ENCODE measurements at places on chromosomes 5 and 9. TPM values are rescaled to one million over a fixed set of nuclear protein-coding genes. Genes with fewer than 3 reads are reported as not detected.

GRCh38 chr9:18798508-18799290, 234.3 kb downstream of the SAXO1 start:
- no peak for DNase-seq
- no peak overlapping the region for H3K27ac ChIP-seq
- peaks cover 2% of the 10 kb centered on the region for H3K27me3 ChIP-seq
- H3K36me3 ChIP-seq: no peaks in the 10 kb centered on the region
- peaks cover 2% of the 10 kb centered on the region for H3K4me1 ChIP-seq

- peaks cover 6% of the 10 kb centered on the region for H3K27me3 ChIP-seq
- no peak overlapping the region for H3K27ac ChIP-seq
- peaks cover 2% of the 10 kb centered on the region for H3K36me3 ChIP-seq
- H3K4me1 ChIP-seq: peaks cover 11% of the 10 kb centered on the region
Measured at GRCh38 chr9:35277171-35277520, 115.3 kb downstream of the UNC13B start.

Gene PAEP
- not detected for total RNA-seq

GRCh38 chr9:10226996-10227395, 385.8 kb downstream of the PTPRD start:
- no peaks in the 10 kb centered on the region for H3K36me3 ChIP-seq
- no peaks in the 10 kb centered on the region for H3K27me3 ChIP-seq
- no peak for DNase-seq
- no peak overlapping the region for H3K4me3 ChIP-seq

Gene TMEFF1
- total RNA-seq: not detected

Gene GLRA1
- total RNA-seq: not detected

DNA sequence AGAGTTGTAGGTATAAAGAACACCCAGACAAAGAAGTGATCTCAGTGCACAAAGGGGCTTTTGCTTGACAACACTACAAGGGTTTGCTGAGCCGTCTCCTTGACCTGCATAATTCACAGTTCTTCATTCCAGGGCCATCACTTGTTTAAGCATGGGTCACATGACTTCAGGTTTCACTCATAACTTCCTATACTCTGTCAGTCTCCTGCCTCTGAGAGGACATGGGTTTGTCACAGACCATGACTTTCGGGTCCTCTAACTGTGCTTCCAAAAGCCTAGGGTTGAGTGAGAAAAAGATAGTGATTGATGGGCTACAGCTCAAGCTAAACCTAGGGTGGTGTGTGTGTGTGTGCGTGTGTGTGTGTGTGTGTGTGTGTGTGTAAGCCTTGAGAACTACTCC, 166.4 kb downstream of the CDH6 start:
- H3K36me3 ChIP-seq: no peaks in the 10 kb centered on the region
- H3K27ac ChIP-seq: no peak overlapping the region
- peaks cover 4% of the 10 kb centered on the region for H3K27me3 ChIP-seq
- no peaks in the 10 kb centered on the region for H3K4me1 ChIP-seq
- no peak for DNase-seq
- no peak overlapping the region for H3K4me3 ChIP-seq

GRCh38 chr5:152676196-152676595, 271.1 kb upstream of the NMUR2 start:
- no peak overlapping the region for H3K4me3 ChIP-seq
- H3K36me3 ChIP-seq: no peaks in the 10 kb centered on the region
- H3K27ac ChIP-seq: no peak overlapping the region
- no peaks in the 10 kb centered on the region for H3K4me1 ChIP-seq
- no peak for DNase-seq
- H3K27me3 ChIP-seq: no peaks in the 10 kb centered on the region

DNA sequence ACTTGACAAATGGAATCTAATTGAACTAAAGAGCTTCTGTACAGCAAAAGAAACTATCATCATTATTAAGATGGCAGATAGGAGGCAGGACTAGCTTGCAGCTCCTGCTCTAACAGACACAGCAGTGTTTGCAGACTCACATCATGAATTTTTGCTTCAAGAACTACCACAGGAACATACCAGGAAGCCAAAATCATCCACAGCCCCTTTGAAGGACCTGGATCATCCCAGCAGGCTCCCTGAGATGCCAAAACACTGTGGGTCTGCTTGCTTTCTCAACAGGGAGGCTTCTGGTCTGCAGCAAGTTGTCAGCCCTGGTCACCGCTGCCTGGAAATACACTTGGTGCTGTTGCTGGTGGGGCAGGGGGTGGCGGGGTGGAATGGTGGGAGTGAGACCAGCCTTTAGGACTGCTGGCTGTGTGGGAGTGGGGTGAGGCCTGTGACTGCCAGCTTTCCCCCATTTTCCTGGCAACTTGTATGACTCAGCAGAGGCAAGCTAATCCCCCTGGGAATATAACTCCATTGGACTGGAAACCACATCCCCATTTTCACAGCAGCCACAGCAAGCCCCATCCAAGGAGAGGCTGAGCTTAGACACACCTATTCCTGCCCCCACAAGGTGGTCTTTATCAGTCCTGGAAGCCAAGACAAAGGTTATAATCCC, 533.8 kb upstream of the CYLC2 start:
- DNase-seq: no peak
- no peaks in the 10 kb centered on the region for H3K27me3 ChIP-seq
- no peak overlapping the region for H3K27ac ChIP-seq
- H3K4me1 ChIP-seq: no peaks in the 10 kb centered on the region

Gene MARCOL
- total RNA-seq: not detected

DNA sequence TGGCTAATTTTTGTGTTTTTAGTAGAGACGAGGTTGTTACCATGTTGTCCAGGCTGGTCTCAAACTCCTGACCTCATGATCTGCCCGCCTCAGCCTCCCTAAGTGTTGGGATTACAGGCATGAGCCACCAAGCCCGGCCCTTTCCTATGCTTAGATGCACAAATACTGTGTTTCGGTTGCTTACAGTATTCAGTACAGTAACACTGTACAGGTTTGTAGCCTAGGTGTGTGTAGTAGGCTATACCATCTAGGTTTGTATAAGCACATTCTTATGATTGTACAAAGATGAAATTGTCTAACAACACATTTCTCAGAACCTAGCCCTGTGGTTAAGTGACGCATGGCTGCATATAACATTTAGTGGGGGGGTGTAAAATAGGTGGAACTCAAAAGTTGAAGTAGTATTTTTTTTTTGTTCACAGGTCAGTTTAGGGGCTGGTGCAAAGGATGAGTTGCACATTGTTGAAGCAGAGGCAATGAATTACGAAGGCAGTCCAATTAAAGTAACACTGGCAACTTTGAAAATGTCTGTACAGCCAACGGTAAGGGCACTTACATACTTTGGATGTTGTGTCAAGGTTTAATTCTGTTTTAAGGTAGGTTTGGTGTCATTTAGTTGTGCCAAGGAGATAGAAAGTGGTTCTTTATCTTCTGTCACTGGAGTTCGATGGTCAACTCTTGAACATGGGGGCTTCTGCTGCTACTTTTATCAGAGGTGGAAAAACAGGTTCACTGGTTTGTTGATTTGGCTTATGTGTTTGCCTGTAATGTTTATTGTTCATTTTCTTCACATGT, 3.4 kb downstream of the NPM1 start:
- peak overlapping the region; percentile 80 for H3K27ac ChIP-seq
- H3K27me3 ChIP-seq: no peaks in the 10 kb centered on the region
- H3K4me3 ChIP-seq: peak overlapping the region; percentile 99
- H3K4me1 ChIP-seq: peaks cover 52% of the 10 kb centered on the region
- peak; percentile 42 for DNase-seq
- peaks cover 76% of the 10 kb centered on the region for H3K36me3 ChIP-seq

DNA sequence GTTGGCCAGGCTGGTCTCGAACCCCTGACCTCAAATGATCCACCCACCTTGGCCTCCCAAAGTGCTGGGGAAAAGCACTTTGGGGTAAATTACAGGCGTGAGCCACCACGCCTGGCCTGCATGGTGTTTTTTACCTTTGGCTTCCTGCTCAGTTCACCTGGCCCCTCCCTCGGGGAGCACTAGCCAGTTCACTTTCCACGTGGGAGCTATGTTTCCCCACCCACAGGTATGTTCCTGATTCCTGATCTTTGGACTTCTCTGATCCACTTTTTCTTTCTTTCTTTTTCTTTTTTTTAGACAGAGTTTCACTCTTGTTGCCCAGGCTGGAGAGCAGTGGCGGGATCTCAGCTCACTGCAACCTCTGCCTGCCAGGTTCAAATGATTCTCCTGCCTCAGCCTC, 15.8 kb downstream of the DAB2IP start:
- H3K27me3 ChIP-seq: peaks cover 22% of the 10 kb centered on the region
- H3K27ac ChIP-seq: no peak overlapping the region
- DNase-seq: no peak
- H3K4me1 ChIP-seq: no peaks in the 10 kb centered on the region

Gene LCN1
- not detected for total RNA-seq

Gene COL27A1
- 0.47 TPM for total RNA-seq

- no peak for DNase-seq
- H3K27me3 ChIP-seq: peaks cover 5% of the 10 kb centered on the region
- H3K4me1 ChIP-seq: no peaks in the 10 kb centered on the region
- H3K36me3 ChIP-seq: no peaks in the 10 kb centered on the region
Measured at GRCh38 chr5:3612591-3613042, 17.0 kb downstream of the IRX1 start.

DNA sequence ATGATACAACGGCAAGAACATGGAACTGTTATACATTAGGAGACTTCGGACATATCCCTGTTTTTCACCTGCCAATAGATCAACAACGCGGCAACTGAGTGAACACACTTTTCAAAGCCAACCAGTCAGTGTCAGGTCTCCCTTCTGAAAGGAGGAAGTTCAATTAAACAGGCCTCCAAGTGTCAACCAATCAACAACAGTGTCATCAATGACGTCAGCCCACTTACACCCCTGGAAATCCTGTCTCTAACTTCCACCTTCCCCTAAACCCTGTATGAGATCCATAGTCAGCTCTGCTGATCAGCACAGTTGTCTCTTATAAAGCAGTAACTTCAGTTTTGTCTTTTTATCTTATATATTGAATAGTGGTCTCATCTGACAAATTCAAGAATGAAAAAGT, 36.6 kb downstream of the DMRT3 start:
- H3K4me3 ChIP-seq: no peak overlapping the region
- DNase-seq: no peak
- H3K27ac ChIP-seq: no peak overlapping the region
- peaks cover 6% of the 10 kb centered on the region for H3K4me1 ChIP-seq
- peaks cover 15% of the 10 kb centered on the region for H3K27me3 ChIP-seq
- no peaks in the 10 kb centered on the region for H3K36me3 ChIP-seq

GRCh38 chr5:139911425-139912120, 116.0 kb downstream of the PSD2 start:
- H3K27ac ChIP-seq: no peak overlapping the region
- H3K4me3 ChIP-seq: no peak overlapping the region
- no peaks in the 10 kb centered on the region for H3K4me1 ChIP-seq

GRCh38 chr9:84667571-84668195, 1.8 kb upstream of the NTRK2 start:
- H3K36me3 ChIP-seq: no peaks in the 10 kb centered on the region
- H3K27me3 ChIP-seq: peaks cover 54% of the 10 kb centered on the region
- peaks cover 10% of the 10 kb centered on the region for H3K4me1 ChIP-seq
- H3K4me3 ChIP-seq: no peak overlapping the region
- H3K27ac ChIP-seq: no peak overlapping the region
- DNase-seq: no peak

Gene PCDHB3
- not detected for total RNA-seq

GRCh38 chr9:133955821-133956411, 36.2 kb downstream of the VAV2 start:
- no peaks in the 10 kb centered on the region for H3K36me3 ChIP-seq
- peaks cover 18% of the 10 kb centered on the region for H3K4me1 ChIP-seq
- peak overlapping the region; percentile 86 for H3K27ac ChIP-seq
- H3K4me3 ChIP-seq: peak overlapping the region; percentile 31
- H3K27me3 ChIP-seq: no peaks in the 10 kb centered on the region

GRCh38 chr5:174275959-174276358, 230.5 kb downstream of the NSG2 start:
- H3K4me1 ChIP-seq: no peaks in the 10 kb centered on the region
- H3K36me3 ChIP-seq: no peaks in the 10 kb centered on the region
- DNase-seq: no peak
- no peak overlapping the region for H3K4me3 ChIP-seq

DNA sequence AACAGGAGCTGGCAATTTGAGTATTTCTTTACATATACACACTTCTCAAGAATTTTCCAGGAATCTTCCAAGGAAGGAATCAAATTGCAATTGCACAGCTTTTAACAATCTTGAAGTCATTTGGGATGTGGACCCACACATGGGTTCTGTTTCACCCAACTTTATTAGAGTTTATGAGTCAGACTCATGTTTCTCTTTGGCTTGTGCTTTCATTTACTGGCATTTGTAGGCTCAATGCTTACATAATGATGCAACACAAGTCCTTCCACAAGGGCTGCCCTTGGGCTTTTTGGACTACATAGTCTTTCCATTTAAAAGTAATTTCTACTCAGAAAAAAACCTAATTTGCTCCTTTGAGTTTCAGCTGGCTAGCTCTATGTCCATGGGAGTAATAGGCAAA, 4.6 kb upstream of the CDC37L1 start:
- peaks cover 14% of the 10 kb centered on the region for H3K4me1 ChIP-seq
- no peak overlapping the region for H3K4me3 ChIP-seq
- peaks cover 5% of the 10 kb centered on the region for H3K27me3 ChIP-seq
- no peak for DNase-seq

- H3K4me1 ChIP-seq: no peaks in the 10 kb centered on the region
- H3K27ac ChIP-seq: no peak overlapping the region
- no peak overlapping the region for H3K4me3 ChIP-seq
Measured at GRCh38 chr5:130706696-130707095, 458.4 kb downstream of the HINT1 start.

Gene RASA1
- 12.9 TPM for total RNA-seq

Gene LRRC26
- total RNA-seq: not detected

GRCh38 chr9:111236332-111236731, 93.7 kb downstream of the OR2K2 start:
- H3K27me3 ChIP-seq: no peaks in the 10 kb centered on the region
- no peaks in the 10 kb centered on the region for H3K36me3 ChIP-seq
- H3K4me3 ChIP-seq: no peak overlapping the region
- DNase-seq: no peak
- H3K27ac ChIP-seq: no peak overlapping the region

Gene ARSI
- not detected for total RNA-seq

DNA sequence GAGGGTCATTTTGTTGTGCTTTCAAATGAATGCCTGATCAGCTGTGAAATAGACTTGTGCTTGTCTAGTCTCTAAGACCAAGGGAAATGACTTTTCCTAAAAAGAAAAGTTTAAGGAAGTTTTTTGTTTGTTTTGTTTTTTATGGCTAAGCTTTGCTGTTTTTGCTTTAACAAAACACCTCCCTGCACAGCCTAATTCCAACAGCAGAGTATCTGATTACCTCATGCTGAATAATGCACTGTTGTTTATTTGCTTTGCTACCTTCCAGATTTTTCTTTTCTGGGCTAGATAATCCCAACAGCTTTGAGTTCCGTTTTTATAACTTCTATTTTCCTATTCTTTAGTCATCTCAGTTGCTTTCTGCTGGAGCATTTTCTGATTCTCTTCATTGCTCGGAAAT, 95.8 kb downstream of the AOPEP start:
- H3K27ac ChIP-seq: no peak overlapping the region
- DNase-seq: no peak
- H3K4me1 ChIP-seq: peaks cover 23% of the 10 kb centered on the region
- peaks cover 9% of the 10 kb centered on the region for H3K36me3 ChIP-seq
- no peak overlapping the region for H3K4me3 ChIP-seq
- H3K27me3 ChIP-seq: no peaks in the 10 kb centered on the region

Gene GTF2H2
- 30.1 TPM for total RNA-seq

Gene ADAMTSL1
- total RNA-seq: not detected

Gene GRHPR
- 62.3 TPM for total RNA-seq

GRCh38 chr5:859391-859790, 8.6 kb upstream of the ZDHHC11 start:
- DNase-seq: no peak
- no peaks in the 10 kb centered on the region for H3K27me3 ChIP-seq
- H3K4me3 ChIP-seq: no peak overlapping the region

Gene FYB1
- 215 TPM for total RNA-seq

Measured in activated CD8-positive, alpha-beta T cell treated with anti-CD3 and anti-CD28 coated beads, Interleukin-2, amount 10 ng/mL, durations not matched to agents 7 days and 5 days (primary cell).